Stomach (tissue), 19 donors: ENCODE measurements at places on chromosomes 1 and 21. TPM values are rescaled to one million over a fixed set of nuclear protein-coding genes. Genes with fewer than 3 reads are reported as not detected.

- no peak for DNase-seq
Measured at GRCh38 chr1:14098294-14098913, 398.4 kb downstream of the PRDM2 start.

OR2W3 gene
- polyA plus RNA-seq, result 0.13 TPM

GRCh38 chr1:154628121-154628405 lies 20.1 kb upstream of the ADAR start:
- no peak for DNase-seq

LCE2B gene
- polyA plus RNA-seq, result not detected

DNA sequence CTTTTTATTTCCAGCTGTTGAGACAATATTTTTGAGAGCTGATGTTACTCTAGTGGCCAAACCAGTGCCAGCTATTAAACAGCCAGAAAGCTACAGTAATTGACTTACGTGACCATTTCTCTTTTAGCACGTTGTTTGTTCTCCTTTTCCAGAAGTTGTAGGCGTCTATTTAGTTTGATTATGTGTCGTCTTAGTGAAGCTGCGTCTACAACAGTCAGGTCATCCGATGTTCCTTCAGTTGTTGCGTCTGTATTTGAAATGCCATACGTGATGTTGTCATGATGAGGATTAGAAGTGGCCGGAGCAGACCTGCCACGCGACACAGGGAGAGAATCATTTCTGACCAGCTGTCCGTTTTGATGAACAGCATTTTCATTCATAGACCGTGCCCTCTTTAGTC lies 38.2 kb downstream of the TMEM51 start:
- DNase-seq, result no peak

DNA sequence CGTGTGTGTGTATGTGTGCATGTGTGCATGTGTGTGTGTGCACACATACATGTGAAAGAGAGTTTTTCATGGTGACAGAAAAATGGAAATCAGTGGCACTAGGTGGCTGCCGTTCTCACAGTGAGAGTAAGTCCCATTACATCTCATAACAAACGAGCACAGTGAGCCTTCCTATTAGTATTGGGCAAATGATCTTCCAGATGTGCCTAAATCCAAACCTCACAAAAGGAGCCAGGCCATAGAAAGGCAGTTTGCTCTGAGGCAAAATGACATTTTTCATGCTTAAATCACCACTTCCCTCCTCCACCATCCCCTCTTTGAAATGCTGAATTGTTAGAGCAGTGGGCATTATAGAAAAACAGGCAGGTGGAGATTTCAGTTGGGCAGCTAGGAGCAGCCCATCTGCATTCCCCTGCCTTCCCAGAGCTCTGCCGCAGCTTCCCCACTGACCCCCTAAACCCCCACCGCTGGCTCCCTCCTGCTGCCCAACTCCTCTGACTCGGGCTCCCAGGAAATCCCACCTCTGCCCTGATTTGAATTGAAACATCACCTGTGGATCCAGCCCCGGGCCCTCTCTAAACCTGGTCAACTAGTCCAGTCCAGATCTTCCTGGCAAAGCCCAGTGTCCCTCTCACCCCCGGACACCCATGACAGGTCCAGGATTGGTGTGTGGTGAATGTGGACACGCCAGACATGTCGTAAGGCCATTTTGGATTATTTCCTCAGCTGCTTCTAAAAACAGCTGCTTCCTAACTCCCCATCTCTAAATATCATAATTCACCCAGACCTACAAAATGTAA lies 190.5 kb downstream of the SEC16B start:
- no peak for DNase-seq

- no peak for DNase-seq
Measured at GRCh38 chr1:70487910-70488665, 77.0 kb downstream of the CTH start.

DNA sequence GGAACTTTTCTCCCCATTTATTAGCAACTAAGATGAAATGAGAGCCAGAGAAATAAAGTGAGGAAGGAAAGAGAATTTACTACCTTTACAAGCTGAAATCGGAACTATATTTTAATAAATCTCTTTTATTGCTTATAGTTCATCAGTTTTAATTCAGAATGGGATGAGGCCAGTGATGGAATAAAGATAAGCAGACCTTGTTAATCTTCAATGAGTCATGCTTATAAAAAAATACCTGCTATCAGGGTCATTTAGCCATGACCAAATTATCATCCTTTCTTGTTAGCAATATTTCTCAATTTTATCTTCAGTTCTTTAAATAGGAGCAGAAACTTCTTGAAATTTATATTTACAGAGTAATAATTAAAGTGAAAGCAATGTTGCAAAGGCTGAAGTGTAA lies 26.1 kb downstream of the RGS4 start:
- DNase-seq, result no peak
